Stimulated activated CD8-positive, alpha-beta memory T cell treated with anti-CD3 and anti-CD28 coated beads, Interleukin-4, amount 100 ng/mL, for 1 hour (primary cell): ENCODE measurements at places on chromosomes 1 and 21.

DNA sequence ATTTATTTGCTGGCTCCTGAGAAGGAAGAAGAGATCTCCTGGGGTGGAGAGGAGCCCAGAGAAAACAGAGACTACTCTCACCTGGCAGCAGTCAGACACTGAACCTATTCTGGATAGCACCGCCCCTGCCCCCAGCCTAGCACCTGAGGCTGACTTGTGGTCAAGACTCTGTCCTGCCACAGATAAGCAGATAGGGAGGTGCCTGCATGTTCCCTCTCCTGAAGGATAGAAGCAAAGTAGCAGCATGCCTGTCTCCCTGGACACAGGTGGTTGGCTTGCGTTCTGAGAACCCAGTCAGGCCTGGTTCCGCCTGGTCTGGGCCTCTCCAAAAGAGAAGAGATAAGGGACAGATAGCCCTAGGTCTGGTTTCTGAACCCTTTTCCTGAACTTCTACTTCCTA is 1.3 kb upstream of the EFNA3 start:
- no peak for DNase-seq

GRCh38 chr1:228074954-228075730 is 7.4 kb upstream of the ARF1 start:
- no peak for DNase-seq

GRCh38 chr1:155993595-155993994 is 15.2 kb upstream of the ARHGEF2 start:
- DNase-seq = no peak

DNA sequence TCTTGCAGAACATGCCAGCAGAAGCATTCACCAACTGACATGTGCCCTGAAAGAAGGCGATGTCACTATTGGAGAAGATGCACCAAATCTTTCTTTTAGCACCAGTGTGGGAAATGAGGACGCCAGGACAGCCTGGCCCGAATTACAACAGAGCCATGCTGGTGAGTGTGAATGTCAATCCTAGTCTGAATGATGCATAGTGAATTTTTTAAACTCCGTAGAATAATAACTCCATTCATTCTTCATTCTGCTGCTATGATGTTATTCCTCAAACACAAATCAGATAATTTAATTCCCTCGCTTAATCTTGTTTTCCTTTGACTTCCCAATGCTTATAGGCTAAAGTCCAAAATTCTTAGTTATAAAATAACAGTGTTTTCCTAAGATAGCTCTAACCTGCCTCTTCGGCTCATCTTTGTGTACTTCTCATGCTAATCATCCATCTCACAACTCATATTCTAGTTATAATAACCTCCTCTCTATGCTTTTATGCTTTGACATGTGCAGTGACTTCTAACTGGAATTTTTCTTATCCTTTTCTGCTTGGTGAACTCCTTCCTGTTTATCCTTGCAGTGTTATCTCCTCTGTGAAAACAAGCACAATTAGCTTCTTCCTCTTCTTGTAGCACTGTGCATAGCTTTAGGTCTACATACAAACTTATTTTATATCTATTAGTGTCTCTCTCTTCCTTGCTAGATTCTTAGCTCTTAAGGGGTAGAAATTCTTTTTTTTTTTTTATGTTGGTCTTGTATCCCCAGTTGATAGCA is 14.4 kb downstream of the SDCCAG8 start:
- no peak for DNase-seq

DNA sequence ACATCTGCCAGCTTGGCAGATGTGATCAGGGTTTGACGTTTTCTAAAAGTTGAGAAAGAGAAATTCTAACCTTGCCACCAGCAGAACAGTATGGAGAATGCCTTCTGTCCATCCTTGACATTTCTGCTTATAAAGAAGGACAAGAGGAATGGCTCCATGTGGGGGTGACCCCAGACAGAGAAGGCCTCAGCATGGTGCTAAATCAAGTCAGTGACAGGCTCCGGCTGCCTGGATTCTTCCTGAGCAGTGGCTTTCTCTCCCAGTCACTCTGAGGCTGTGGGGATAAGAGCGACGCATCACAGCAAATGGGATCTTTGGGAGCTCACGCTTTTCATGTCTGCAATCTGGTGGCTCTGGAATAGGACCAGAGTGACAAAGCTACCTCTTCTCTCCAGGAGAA is 640.2 kb upstream of the CAMK1G start:
- no peak for DNase-seq

DNA sequence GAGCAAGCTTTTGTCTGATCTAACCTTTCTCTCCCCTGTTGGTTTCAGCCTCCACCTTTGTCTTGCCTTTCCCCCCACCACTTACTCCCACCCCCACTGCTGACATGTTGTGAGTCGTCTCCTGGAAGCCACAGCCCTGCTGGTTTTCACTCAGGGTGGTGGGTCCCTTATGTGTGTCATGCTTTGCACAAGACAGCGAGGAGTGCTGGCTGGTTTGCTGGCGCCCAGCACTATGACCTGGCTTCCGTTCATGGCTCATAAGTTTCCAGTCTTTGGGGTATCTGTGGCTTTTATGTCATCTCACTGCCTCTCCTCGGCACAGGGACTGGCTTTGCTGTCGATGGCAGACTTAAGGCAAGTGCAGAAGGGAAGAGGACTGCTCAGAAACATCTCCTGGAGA is 177.7 kb downstream of the KIF26B start:
- DNase-seq = no peak

DNA sequence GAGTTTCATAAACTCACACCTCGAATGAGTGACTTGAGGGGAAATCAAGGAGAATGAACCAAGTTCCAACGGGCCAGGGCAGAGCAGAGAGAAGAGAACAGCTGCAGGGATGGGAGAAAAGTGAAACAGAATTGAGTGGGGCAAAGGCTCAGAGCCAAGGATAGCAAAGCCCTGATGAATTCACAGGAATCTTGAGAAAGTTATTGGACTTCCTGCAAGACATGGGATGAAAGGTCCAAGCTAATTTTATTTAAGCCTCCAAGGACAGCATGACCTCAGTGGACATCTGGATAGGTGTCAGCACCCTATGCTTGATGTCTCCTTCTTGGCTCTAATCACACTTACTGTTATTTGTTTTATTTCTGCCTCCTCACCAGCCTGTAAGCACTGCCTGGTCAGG is 43.0 kb upstream of the RAVER2 start:
- DNase-seq = no peak

GRCh38 chr1:11188858-11189451 is at the start of gene ANGPTL7:
TSS of gene ANGPTL7 (plus strand) at chr1:11189355. CDS start at chr1:11189580, 225 bp downstream.
- DNase-seq = no peak

- no peak for DNase-seq
Measured at GRCh38 chr1:209335178-209335577, 248.3 kb upstream of the CAMK1G start.
